ENCODE measurements at places on chromosomes 11 and 22.

- DNase-seq: no peak
Observed at GRCh38 chr22:42933485-42934091, 76.5 kb upstream of the ARFGAP3 start.

GRCh38 chr11:118156531-118157185 is 4.0 kb upstream of the SCN4B start:
- no peak for DNase-seq

DNA sequence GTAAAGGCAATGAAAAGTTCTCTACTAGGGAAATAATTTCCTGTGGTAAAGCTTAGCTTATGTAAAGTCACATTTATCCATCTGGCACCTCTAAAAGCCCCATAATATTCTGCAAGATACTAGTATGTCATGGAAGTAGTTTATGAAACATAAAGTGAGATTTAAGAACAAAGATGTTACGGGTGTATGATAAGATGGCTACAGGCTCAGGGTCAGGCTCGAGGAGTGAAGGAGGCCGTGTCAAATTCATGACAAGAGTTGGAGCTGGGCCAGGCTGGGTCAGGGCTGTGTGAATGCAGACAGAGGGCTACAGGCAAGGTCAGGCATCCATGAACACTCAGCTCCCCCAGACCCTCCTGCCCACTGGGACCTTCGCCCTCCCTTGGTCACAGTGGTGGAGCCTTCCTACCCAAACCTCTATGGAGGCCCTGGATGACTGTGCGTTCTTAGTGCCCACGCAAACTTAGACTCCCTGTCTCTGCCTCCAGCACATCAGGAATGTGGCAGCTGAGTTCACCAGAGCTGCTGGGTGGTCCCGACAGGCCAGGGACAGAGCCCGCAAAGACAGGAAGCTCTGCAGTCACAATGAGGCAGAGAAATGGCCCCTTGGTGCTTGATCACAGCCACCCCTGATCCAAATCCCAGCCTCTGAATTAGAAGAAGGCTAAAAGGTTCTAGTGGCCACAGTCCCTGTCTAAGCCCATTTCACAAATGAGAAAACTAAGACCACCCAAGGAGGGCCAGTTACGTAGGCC is 14.8 kb downstream of the IGLL5 start:
- DNase-seq: no peak

DNA sequence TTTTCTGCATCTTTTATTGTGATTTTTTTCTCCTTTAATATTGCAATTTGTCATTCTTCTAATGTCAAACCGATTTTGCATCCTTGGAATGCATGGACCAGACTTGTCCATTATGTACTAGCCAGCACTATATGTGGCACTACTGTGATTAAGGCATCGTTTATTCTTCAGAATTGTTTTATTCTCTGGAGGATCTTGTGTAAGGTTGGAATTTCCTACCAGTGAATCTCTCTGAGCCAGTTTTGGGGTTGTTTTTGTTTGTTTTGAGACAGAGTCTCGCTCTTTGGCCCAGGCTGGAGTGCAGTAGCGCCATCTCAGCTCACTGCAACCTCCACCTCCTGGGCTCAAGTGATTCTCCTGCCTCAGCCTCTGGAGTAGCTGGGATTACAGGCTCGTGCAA is 58.5 kb downstream of the IGLL5 start:
- DNase-seq: no peak

GRCh38 chr11:76770642-76771445 is 12.3 kb upstream of the TSKU start:
- no peak for DNase-seq

DNA sequence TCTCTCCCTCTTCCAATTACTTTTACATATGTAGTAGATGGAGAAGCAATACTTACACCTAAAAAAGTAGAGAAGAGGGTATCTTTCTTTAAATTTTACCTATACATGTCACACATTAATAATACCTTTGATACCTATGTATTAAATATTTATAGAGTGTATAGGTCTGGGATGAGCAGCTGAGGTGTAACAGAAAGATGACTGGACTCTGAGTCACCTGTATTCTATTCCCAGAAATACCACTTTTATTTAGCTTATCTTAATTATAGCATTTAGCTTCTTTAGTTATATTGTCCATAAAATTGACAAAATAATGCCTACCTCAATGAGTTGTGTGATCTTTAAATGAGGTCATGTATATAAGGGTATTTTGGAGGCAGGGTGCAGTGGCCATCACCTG is 30.6 kb upstream of the YAP1 start:
- DNase-seq: no peak

GRCh38 chr11:2577031-2577990 is 122.5 kb downstream of the KCNQ1OT1 start:
- DNase-seq: no peak

GRCh38 chr11:130940706-130941105 is 24.4 kb upstream of the SNX19 start:
- no peak for DNase-seq

DNA sequence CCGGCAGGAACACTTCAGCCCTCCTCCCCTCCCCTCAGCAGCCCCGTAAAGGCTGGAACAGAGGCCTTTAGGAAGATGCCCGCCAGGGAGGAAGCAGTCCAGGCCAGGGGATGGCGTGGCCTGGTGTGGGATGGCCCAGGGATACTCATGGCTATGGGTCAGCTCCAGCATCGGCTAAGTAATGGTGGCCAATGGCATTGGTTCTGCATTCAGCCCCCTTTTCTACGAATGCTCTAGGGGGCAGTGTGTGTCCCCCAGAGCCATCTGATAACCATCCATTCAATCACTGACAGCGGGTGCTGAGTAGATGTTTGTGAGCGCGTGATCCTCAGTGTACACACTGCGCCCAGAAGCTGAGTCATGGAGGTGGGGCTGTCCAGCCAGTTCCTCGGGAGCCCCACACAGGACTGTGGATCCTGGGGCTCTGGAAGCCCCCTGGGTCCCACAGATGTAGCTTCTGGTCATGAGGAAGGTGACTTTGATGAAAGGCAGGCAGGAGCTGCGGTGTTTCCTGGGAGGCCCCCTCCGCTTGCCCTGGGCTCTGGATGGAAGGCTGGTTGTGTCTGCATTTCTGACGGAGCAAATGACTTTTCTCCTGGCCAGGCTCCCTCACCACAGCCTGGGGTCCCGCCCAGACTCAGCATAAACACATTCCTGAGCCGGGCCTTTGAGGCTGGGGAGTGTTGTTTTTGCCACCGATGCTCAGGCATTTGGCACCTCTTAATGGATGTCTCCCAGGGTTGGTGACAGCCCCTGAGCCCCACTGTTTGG is 46.5 kb downstream of the FBLN1 start:
- DNase-seq: no peak

- no peak for DNase-seq
Observed at GRCh38 chr11:14938936-14939335, 33.2 kb downstream of the CALCA start.

DNA sequence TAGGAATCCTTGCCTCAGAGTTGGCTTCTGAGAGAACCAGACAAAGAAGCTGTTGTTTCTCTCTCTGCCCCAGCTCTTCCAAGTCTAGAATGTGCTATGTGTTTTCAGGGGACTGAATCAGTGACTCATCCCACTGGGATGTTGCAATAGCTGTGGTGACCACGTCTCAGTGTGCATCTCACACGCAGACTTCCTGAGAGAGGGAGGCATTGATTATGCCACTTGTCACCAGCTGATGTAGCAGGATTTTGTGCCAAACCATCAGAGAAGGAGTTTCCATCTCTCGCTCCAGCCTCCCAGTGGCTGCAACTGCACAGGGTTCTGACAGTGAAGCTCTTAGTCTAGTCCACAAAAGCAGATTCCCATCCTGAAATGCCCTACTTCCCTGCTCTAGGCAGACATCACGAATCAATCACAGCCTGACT is 455.8 kb downstream of the MIAT start:
- no peak for DNase-seq
